ENCODE measurements at places on chromosomes 6 and 20.

GRCh38 chr20:859751-860231 lies 26.3 kb downstream of the FAM110A start:
- DNase-seq = no peak

- no peak for DNase-seq
These were observed 91.7 kb downstream of the MTFR2 start for GRCh38 chr6:136158387-136158821.

DNA sequence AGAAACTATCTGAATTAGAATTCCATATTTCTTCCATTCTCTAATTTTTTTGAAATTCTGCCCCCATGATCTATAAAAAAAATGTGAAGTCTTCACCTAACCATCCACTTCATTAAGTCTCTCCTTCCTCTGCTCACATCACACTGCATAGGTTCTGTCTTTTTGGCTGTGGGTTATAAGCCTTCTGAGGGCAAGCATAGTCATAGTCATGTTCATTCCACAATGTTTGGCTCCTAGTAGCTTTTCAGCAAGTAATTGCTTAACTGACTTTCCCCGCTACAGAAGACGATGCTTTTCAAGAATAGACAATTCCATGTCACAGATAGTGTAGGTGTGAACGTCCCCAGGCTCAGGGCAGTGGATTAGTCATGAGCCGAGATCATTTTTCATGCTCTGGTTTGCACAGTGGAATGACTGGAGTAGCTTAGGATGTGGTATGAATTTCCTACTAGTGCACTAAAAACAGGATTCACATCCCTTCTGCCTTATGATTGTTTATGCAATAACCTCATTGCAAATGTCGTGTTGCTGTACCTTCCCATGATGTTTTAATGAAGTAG lies 29.1 kb downstream of the WRNIP1 start:
- DNase-seq = no peak

DNA sequence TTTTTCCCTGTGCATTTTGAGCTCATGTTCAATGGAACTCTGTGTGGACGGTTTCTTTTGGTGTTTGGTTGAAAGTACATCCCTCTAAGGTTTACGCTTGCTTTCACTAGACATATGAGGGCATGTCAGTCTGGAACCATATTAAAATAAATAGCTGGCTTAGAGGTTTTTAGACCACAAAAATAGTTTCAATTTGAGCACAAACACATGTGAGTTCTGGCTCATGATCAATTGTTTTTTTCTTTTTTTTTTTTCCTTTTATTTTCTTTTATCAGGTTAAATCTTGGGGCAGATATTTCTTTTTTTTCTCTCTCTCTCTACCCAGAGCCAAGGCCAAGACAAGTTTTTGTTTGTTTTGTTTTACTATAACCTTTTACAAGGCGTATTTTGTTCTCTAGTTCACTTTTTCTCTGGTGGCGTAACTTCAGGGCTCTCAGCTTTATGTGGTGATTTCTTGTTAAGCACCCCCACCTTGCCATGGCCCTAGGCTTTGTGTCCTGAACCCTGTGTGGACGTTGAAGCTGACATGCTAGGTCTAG lies 92.9 kb downstream of the SHLD1 start:
- no peak for DNase-seq

DNA sequence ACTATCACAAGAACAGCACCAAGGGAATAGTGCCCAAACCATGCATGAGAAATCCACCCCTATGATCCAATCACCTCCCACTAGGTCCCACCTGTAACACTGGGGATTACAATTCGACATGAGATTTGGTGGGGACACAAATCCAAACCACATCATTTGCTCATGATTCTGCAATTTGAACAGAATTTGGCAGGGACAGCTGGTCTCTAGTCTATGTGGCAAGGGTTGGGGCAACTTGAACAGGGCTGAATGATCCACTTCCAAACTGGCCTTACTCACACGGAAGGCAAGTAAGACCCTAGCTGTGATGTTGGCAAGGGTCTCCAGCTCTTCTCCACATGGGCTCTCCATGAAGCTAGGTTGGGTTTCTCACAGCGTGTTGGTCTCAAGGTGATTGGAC lies 10.1 kb upstream of the FKBP5 start:
- no peak for DNase-seq

DNA sequence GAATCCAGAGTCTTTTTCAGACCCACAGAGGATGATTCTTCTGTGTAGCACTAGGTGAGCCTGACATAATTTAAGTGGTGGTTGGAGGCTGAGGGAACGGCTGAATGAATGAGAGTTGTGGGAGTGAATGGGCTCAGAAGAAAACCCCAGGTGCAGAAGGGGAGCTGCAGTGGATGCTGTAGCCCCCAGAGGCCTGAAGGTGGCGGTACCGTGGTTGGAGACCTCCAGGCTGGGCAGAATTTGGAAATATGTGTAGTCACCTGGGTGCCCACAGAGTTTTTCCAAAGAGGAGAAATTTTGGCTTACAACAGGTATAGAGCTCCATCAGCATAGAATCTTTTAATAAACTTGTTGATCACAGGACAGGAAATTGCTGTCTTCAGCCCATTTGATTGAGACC lies 6.5 kb upstream of the RAET1G start:
- no peak for DNase-seq

DNA sequence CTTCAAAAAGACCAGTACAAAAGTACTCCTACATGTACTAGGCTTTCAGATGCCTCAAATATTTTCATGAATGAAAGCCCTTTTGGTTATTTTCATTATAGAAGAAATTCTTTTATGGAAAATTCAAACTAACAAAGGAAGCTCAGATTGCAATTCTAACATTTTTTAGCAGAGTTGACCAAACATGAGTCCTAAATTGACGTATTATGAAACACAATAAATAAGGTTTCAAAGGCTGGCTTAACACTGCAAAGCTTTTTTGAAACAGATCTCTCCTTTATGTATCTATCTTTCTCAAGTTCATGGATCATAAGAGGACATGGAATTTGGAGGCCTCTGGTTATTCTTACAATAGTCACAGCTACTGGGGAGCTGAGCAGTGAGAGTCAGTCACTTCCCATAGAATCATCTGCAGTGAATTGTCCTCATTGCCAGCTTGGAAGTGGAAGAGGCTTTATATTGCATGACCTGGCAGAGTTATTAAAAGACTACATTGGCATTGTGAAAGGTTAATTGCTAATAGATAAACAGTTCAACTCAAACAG lies 38.4 kb upstream of the FBXL4 start:
- no peak for DNase-seq

DNA sequence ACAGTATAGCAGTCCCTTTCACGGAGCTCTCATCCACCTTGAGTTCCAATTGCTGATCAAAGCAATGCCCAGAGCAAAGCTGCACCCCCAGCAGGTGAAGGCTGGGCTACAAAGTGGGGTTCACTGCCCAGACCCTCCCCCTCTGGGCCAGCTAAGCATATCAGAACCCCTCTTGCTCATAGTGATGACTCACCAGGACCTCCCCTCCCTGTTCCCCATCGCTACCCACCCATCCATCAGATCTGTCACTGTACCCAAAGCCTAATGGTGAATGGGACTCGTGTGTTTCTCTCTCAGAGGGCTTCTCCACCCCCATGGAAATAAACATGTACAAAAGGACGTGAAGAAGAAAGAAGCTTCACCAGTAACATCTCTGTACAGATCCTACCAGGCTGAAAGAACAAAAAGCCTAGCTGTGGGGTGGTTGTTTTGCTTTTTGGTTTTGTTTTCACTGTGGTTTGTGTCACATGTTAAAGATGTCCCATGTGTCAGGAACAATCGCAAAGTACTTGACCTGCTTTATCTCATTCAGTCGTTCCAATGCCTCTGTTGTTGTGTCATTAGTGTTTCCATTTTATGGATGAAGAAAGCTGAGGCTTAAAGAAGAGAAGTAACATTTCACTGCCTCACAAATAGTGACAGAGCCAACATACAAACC lies 518.5 kb downstream of the CD83 start:
- no peak for DNase-seq

DNA sequence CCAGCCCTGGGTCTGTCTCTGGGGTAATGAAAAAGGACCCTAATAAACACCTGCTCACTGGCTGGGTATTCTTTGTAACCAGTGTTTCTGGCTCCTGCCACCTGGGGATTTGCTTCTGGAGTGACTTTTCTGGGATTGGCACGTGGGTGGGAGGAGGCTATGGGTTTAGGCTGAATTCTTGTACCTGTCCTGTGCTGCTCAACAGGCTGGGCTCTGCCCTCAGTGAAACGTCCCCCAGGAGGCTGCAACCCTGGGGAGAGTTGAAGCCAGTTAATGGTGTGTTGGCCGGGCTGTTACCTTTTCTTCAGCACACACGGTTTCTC lies 6.8 kb downstream of the NPBWR2 start:
- DNase-seq = no peak

GRCh38 chr6:17910189-17910588 lies 77.2 kb downstream of the KIF13A start:
- no peak for DNase-seq

DNA sequence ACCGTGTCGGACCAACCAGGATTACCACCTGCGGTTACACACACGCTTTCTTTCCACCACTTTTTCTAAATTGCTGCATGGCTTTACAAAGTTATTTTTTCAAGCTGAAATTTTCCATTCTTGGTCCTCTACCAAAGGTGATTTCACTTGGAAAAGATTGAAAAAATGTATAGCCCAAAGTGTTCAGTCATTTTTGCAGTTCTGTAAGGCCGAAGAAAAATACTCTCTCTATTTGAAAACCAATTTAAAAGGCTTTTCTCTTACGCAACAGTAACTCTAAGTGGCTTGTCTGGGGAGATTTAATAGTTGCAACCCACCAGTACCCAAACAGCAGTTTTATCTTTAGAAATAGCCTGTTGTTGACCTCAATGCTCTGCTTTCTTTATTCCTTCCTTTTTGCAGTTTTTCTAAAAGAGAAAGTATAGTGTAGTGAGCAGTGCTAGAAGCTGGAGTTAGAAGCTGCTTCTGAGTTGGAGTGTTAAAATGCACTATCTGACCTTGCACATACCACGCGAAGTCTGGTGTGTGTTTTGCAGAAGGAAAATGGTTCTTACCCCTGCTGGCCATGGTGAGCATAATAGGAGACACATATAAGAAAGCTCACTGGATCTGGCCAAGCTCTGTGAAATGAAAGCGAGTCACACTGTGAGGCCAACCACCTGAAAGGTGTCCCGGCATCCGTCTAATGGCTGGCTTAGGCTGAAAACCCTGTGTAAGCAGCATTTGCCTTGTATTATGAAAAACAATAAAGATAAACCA lies 271.6 kb upstream of the PRND start:
- DNase-seq = no peak

GRCh38 chr6:65399355-65400084 lies 307.5 kb downstream of the EYS start:
- DNase-seq = no peak

- DNase-seq = no peak
These were observed 14.1 kb upstream of the TENT5A start for GRCh38 chr6:81766482-81767069.

GRCh38 chr6:107917451-107918375 lies 40.3 kb downstream of the SEC63 start:
- DNase-seq = no peak

DNA sequence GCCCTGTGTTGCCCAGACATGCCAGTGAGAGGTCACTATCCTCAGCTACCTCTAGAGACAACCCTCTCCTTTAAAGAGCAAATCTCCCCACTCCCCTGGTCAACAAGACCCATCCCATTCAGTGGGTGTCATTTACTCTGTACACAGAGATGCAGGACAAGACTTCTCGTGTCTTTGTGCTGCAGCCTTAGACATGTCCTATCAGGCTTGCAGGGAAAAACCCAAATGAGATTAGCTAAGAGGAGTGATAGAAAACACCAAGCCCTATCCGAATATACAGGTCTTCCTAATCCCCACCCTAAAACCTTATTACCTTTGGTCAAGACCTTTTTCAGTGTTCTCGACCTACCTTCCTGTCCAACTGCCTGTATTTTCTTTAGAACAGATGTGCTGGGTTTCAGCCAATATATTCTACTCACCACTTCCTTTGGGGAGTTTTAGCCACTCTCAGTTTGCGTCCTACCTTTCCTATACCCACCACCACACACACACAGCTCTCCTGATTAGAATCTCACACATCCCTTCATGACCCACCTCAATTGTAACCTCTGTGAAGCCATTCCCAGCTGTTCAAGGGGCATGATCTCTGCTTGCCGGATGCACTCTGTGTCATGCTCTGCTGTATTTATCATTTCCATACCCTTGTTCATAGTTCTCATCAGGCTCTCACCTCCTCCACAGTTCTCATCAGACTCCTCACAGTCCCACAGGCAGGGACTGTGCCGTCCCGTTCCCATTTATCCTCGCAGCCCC lies 39.7 kb downstream of the TRAM2 start:
- no peak for DNase-seq

DNA sequence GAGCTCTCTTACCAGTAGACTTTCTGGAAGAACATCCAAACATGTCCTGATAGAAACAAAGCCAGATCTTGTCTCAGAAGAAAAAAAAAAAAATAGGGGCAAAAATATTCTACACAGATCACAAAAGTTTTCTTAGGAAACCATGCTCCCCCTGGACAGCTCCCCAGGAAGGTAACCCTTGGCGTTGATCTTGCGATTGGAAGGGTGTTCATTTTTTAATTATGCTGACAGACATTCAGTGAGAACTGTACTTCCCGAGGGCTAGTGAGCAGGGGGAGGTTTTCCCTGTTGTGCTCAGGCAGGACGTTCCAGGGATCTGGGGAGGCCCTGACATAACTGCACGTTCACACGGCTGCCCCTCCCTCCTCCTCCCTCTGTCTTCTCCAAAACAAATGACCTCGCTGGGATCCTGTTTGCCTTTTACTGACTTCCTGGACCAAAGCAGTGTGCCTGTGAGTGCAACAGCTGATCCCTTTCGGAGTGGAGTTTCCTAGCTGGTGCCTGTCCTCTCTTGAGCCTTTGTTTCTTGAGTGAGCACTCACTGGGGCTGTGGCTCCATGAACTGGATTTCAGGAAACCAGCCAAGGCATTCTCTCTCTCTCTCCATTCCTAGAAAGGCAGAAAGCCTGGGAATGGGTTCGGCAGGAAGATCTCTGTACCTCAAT lies 46.7 kb downstream of the MARCKS start:
- no peak for DNase-seq

DNA sequence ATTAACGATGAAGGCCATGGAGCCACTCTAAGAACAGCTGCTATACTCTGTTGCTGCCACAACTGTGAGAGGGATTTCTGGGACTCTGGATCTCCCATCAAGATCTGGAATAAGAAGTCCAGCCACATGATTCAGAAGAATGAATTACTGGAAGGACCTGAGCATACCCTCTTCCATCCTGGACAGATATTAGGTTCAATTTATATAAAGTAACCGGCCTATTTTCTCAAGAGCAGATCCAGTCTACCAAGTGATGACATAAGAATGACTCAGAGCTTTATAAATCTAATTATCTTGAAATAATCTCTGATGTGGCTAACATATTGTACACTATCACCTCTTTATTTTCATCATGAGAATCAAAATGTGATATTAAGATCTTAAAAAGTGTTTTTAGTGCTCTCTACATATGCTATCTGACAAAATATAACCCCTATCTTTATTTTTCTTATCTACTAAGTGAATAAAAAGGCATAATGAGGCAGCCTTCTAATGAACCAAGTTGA lies 45.1 kb downstream of the COL9A1 start:
- no peak for DNase-seq

DNA sequence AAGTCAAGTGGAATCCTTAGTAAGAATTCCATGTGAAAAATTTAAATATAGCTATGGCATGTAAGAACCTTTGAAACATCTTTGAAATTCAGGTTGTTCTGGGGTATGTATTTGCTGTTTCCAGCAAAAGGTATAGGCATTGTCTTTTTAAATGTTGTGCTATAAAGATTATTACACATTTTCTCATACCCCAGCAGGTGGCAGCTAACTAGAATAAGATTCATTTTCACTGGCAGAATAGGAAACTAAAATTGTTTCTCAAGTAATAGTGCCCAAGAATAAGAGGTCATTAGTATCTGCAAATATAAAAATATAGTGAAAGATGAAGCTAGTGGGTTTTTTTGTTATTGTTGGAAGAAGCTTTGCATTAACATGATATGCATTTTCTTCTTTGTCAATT lies 1.8 kb downstream of the GRIK2 start:
- DNase-seq = no peak
